ENCODE measurements at places on chromosomes 7 and 10.

DNA sequence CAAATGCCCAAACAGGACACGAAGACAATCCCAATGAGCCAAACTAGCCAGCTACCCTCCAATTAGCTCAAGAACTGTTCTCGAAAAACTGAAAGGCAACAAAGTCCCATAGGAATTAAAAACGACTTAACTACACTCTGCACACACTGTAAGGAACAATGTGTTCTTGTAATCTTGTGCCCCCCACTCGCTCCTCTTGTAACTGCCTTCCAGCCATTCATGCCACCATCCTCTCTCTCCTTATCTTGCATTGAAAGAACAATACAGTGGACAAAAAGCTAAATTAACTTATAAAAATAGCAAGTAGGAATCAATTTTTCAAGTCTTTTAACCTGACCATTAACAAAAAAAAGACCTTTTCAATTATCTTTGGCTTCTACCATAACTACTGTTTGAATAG is 2.9 kb downstream of the CYTH3 start:
- no peak for DNase-seq

GRCh38 chr7:149431486-149432120 is 29.3 kb downstream of the ZNF777 start:
- no peak for DNase-seq

DNA sequence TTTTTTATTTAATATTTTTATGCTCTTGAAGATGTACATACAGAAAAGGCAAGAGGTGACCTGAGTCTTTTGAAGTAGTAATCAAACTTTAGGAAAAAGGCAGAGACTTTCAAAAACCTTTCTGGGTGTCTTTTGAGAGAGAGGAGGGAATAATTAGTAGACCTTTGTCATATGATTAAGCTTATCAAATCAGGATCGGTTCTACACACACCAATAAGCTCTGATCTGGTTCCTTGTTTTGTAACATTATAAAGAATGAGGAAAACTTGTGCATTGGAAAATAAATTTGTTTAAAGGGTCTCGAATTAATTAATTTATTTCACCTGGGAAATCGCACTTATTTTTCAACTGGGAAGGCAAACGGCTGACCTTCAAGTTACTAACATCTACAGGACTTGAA is 11.9 kb downstream of the TWIST1 start:
- DNase-seq, result no peak

DNA sequence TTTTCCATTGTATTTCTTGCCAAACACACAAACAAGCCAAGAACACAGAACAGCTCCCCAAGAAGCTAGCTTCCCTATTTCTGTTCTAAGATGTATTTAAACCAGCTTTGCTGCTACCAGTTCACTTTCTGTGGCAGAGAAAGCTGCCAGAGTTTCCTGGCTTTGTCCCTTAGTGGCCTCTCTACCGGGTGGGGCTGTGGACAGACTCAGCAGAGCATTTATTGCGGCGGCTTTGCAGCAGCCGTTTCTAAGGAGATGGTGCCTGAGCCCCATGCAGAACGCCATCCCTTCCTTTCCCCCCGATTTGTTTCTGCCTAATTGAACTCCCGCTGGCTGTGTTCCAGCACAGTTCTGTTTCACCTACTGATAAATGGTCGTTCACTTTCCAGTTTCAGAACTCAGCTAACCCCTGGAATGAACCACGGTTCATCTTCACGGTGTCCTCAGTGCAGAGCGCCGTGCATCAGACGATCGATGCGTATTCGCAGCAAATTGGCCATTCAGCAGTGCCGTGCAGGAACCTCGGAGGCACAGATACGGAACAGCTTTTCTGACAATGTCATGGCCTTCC is 33.8 kb upstream of the SFMBT2 start:
- DNase-seq, result no peak

DNA sequence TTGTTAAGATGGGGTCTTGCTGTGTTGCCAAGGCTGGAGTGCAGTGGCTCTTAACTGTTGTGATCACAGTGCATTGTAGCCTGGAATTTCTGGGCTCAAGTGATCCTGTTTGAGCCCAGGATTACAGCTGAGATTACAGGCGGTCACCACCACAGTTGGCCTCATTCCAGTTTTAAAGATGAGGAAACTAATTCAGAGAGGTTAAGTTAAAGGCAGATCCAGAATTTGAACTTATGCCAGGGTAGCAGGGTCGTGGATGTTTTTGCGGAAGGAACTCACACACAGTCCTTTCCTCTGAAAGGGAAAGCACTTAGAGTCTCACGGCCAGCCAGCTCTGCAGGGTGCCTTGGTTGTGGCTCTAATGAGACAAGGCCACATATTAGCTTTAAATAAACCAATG is 84.7 kb downstream of the MMRN2 start:
- no peak for DNase-seq

GRCh38 chr10:11615396-11615795 is 3.9 kb upstream of the USP6NL start:
- DNase-seq, result no peak
